ENCODE measurements at places on chromosomes 5 and 9. TPM values are rescaled to one million over a fixed set of nuclear protein-coding genes. Genes with fewer than 3 reads are reported as not detected.

DNA sequence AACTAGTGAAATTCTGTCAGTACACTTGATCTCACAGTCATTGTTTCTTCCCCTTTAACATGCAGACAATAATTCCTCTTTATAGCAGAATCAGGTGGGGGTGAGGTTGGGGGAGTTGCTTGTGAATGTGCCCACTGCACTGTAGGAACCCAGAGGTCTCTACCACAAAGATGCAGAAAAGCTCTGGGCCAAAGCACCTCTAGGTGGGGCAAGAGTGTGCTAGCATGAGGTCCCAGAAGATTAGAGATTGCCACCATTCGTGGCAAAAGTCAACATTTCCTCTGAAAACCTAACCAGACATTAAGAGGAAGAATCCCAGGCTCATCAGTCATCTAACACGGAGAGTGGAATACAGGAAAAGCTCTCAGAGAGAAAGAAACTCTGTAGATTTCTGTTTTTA, 74.5 kb downstream of the PTCD2 start:
- H3K27me3 ChIP-seq = peaks cover 20% of the 10 kb centered on the region
- no peak overlapping the region for H3K27ac ChIP-seq
- no peaks in the 10 kb centered on the region for H3K36me3 ChIP-seq
- peak; percentile 15 for DNase-seq

GRCh38 chr5:171432076-171432475, 12.6 kb downstream of the FGF18 start:
- no peak overlapping the region for H3K4me3 ChIP-seq
- peaks cover 6% of the 10 kb centered on the region for H3K36me3 ChIP-seq
- no peak overlapping the region for H3K27ac ChIP-seq
- peaks cover 20% of the 10 kb centered on the region for H3K4me1 ChIP-seq

IFNA4 gene
- not detected for total RNA-seq

ORM2 gene
- total RNA-seq = not detected

F2RL2 gene
- total RNA-seq = not detected

Measured in Calu3 (cell line).